GM12891 (cell line): ENCODE measurements at places on chromosomes 2 and 18.
A peak's percentile ranks its signal among the peaks of the same experiment; 100 is the strongest.

- no peak for DNase-seq
Observed at GRCh38 chr2:235954281-235954680, 213.9 kb downstream of the GBX2 start.

DNA sequence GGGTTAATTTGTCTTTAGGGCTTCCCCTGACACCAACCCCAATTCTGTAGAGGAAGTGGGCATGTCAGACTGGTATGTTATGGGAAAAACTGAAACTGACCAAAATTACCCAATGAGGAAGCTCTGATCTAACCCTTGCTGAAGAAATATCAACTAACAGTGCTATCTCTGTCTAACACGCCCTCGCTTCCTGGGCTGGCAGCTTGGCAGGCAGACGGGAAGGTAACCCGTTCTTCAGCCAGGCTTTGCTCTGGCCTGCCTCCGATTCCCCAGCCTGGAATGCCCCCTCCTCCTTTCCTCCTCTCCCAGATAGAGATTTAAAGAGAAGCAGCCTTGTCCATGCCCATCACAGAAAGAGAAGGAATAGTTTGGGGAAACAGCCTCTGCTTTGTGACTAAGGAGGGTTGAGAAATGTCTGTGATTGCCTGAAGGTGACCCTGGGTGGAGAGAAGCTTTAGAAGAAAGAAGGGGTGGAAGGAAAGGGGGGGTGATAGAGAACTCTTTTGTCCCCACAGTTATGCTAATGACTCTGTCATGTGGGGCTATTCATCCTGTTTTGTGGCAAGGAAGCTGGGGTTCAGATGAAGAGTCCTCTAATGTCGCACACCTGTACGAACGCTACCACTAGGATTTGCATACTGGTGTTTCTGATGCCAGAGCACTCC, 15.4 kb downstream of the HK2 start:
- DNase-seq, result peak; percentile 36

DNA sequence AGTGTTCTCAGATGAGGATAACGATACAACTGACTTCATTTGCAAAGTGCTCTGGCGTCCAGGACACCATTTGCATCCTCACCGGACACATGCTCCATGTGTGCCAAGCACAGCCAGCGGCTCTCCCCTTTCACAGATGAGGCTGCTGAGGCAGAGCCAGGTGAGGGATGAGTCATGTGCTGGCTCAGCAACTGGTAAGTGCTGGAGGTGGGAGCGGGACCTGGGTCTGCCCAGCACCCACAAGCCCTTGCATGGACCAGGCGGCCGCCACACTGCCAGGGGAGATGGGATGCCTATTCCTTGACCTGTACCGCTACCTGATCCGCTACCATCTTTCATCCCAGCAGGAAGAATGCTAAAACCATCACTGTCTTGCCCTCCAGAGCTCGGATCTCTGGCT, 86.2 kb upstream of the ASB18 start:
- no peak for DNase-seq

GRCh38 chr2:74559912-74560311, 5.4 kb downstream of the DOK1 start:
- no peak for DNase-seq

DNA sequence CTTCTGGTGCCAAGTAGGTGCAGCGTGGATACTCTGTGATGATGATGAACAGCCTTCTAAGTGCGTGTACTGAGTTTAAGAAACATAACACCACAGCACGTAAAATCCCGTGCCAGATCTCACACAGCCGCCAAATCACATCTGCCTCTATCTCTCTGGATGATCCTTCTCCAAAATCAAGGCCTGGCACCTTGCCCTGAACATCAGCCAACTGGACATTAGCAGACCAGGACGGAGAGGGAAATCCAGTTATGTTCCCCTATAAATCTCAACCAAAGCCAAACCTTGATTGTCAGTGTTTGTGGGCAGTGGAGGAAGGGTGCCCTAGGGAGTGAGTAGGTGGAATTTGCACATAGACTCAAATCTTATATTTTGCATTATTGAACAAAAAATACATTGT, 164.3 kb downstream of the MIB1 start:
- no peak for DNase-seq
